A549 treated with ZK216348 at 1 μM for 4 hours (cell line): ENCODE measurements at places on chromosomes 1 and 21. TPM values are rescaled to one million over a fixed set of nuclear protein-coding genes. Genes with fewer than 3 reads are reported as not detected.

The MX2 gene
- not detected in 5 replicates for total RNA-seq

The RAB25 gene
- total RNA-seq, result 0.29 to 0.62 TPM (median 0.38 TPM) in 3 of 5 replicates, not detected in the others

The TACSTD2 gene
- 0.10 TPM in 1 of 5 replicates, not detected in the others for total RNA-seq

The IGSF3 gene
- 14.3 to 23.2 TPM (median 19.3 TPM) in 5 replicates for total RNA-seq

The HSD11B1 gene
- total RNA-seq, result 0.12 to 0.44 TPM in 2 of 5 replicates, not detected in the others

The PTGER3 gene
- total RNA-seq, result not detected in 5 replicates

The DTL gene
- total RNA-seq, result 20.3 to 23.8 TPM (median 21.7 TPM) in 5 replicates

The BGLAP gene
- 0.20 to 0.40 TPM (median 0.39 TPM) in 3 of 5 replicates, not detected in the others for total RNA-seq

The SELL gene
- total RNA-seq, result 0.19 to 0.45 TPM (median 0.22 TPM) in 4 of 5 replicates, not detected in the other

The OR2M3 gene
- total RNA-seq, result not detected in 5 replicates

The MOB3C gene
- total RNA-seq, result 3.1 to 4.5 TPM (median 3.7 TPM) in 5 replicates

The TTC22 gene
- total RNA-seq, result not detected in 5 replicates

The GDAP2 gene
- 6.7 to 9.8 TPM (median 8.3 TPM) in 5 replicates for total RNA-seq

The CFH gene
- total RNA-seq, result 3.4 to 5.5 TPM (median 4.7 TPM) in 5 replicates

The KRTAP19-3 gene
- total RNA-seq, result not detected in 5 replicates

The HMGCS2 gene
- total RNA-seq, result not detected in 5 replicates

The FMO3 gene
- not detected in 5 replicates for total RNA-seq

The NBPF11 gene
- 4.5 to 5.1 TPM (median 4.6 TPM) in 5 replicates for total RNA-seq

The CHODL gene
- total RNA-seq, result not detected in 5 replicates

The CRP gene
- total RNA-seq, result not detected in 5 replicates

The SLC44A3 gene
- 1.3 to 2.5 TPM (median 1.6 TPM) in 5 replicates for total RNA-seq

The LRRIQ3 gene
- 0.59 to 0.82 TPM (median 0.69 TPM) in 5 replicates for total RNA-seq

The AGT gene
- total RNA-seq, result 0.07 to 0.19 TPM (median 0.12 TPM) in 4 of 5 replicates, not detected in the other

The SAMD11 gene
- 11.9 to 38.0 TPM (median 31.7 TPM) in 5 replicates for total RNA-seq

The TSPEAR gene
- not detected in 5 replicates for total RNA-seq

The ROR1 gene
- 7.4 to 11.0 TPM (median 9.0 TPM) in 5 replicates for total RNA-seq

The DYRK3 gene
- 8.1 to 10.1 TPM (median 9.3 TPM) in 5 replicates for total RNA-seq

The OR2L5 gene
- total RNA-seq, result not detected in 5 replicates

The IFI44L gene
- 0.02 to 0.05 TPM in 2 of 5 replicates, not detected in the others for total RNA-seq

The STK40 gene
- 6.9 to 12.5 TPM (median 10.5 TPM) in 5 replicates for total RNA-seq
